ENCODE measurements at places on chromosomes 1 and 21. TPM values are rescaled to one million over a fixed set of nuclear protein-coding genes. Genes with fewer than 3 reads are reported as not detected.

SH2D5 gene
- 0.62 TPM for total RNA-seq

KLF17 gene
- total RNA-seq, result 0.31 TPM

STK40 gene
- 13.1 TPM for total RNA-seq

FNBP1L gene
- total RNA-seq, result 280 TPM

MMP23B gene
- 0.31 TPM for total RNA-seq

IRF6 gene
- 0.31 TPM for total RNA-seq

CAMK1G gene
- 7.3 TPM for total RNA-seq

BARHL2 gene
- not detected for total RNA-seq

RBM34 gene
- 43.5 TPM for total RNA-seq

LIN28A gene
- not detected for total RNA-seq

RIPPLY3 gene
- total RNA-seq, result not detected

KRTAP13-2 gene
- not detected for total RNA-seq

LIPI gene
- not detected for total RNA-seq

NRIP1 gene
- total RNA-seq, result 76.6 TPM

NPPB gene
- total RNA-seq, result 0.47 TPM

MAB21L3 gene
- 0.31 TPM for total RNA-seq

OR10K1 gene
- total RNA-seq, result not detected

OR10J1 gene
- total RNA-seq, result not detected

LCA5L gene
- not detected for total RNA-seq

LCE2A gene
- not detected for total RNA-seq

CA14 gene
- 1.7 TPM for total RNA-seq

E2F2 gene
- total RNA-seq, result 0.78 TPM

PLA2G4A gene
- 2.3 TPM for total RNA-seq

DEGS1 gene
- total RNA-seq, result 67.5 TPM

DDOST gene
- total RNA-seq, result 90.0 TPM
